ENCODE measurements at places on chromosomes 4 and X.

GRCh38 chrX:136691028-136691809 is 43.3 kb downstream of the CD40LG start:
- DNase-seq = no peak

GRCh38 chr4:186845137-186845842 is 121.6 kb upstream of the FAT1 start:
- DNase-seq = no peak

GRCh38 chr4:59983852-59984251 is 1216.3 kb upstream of the ADGRL3 start:
- DNase-seq = no peak

DNA sequence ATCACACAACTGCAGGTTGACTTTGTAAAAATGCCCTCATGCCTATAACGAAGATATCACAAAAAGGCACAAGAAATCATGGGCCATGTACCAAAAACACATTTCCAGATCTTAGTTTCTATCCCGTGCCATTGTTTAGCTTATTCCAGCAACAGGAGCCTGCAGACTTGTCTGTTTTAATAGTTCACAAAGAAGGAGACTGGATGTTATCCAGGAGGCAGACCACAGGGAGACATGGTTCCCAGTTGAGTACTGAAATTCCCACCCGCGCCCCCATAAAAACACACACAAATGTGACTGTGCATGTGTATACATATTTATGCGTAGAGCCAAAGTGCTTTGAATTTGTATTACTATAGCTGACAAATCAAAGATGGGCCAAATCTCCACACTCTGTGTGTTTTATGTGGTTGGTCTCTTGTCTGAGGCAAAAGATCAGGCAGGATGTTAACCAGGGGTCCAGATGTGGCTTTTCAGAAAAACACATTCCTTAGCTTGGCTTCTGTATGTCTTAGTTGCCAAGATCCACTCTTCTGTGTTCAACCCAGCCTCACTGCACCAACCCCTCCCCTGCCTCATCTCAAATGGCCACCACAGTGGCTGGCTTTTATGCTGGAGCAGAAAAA is 469.2 kb upstream of the DIPK2B start:
- DNase-seq = no peak

GRCh38 chrX:56798866-56799758 is 70.1 kb downstream of the NBDY start:
- no peak for DNase-seq

GRCh38 chr4:53676402-53676871 is 85.2 kb upstream of the LNX1 start:
- no peak for DNase-seq

- no peak for DNase-seq
Observed at GRCh38 chr4:152348670-152349069, 187.2 kb downstream of the FBXW7 start.

DNA sequence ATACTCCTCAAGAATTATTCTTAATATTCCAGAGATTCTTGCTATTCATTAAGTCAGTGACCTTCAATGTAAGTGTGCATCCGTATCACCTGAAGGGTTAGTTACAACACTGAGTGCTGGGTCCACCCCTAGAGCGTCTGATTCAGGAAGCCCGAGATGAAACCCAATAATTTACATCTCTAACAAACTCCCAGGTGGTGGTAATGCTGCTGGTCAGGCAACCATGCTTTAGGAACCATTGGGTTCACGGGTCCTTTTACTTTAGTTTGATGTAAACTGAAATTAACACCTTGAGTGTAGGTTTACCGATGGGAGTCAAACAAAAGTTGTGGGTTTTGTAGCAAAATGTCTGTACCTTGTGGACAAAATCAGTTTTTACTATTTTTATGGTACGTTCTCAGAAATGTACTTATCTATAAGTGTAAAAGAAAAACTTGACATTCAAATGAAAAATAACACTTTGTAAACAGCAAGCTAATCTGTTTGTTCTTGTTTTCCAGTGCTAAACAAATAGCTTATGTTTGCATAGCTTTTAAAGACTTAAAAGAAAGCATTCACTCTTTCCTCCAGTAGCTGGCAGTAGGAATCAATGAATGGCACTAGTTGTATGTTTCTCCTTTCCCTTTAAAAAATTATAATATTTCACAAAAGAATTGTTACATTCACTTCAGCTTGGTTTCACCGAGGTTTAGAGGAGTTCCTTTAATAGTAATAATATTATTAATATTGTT is 32.7 kb downstream of the ACE2 start:
- no peak for DNase-seq

GRCh38 chr4:111434586-111434985 is 710.7 kb upstream of the FAM241A start:
- DNase-seq = no peak

DNA sequence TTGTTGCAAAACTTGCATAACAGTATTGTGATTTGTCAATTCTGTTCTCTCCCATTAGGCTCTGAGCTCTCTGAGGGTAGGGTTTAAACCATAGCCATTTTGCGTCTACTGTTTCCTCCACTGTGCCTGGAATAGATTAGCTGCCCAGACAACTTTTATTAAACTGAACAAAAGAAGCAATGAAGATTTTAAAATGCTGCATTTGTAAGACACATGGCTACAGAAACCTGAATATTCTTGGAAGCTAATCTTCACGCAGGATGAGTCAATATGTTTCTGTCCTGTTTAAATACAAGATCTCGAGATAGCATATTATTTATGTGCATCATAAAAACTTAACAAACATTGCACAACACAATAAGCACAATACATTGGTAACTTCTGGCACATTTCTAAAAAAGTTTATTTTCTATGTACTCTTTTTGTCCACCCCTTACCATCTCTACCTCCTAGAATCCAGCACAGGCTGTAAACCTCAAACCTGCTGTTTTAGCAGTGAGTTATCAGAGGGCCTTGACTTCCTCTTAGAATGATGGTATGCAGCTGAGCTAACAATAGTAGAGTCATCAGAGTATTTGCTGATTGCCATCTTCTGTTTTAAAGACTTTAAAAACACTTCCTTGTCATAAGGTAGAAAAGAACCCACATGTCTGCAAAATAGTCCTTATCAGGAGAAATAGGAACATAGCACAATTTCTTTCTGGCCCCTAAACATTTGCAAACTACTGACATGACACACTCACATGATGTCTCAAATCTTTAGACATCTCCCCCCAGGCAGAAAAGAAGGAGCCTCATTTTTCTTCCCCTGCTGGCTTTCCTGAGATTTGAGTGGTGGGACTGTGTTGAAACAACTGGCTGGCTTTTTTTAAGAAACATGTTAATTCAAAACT is 10.6 kb upstream of the CCNG2 start:
- DNase-seq = no peak

DNA sequence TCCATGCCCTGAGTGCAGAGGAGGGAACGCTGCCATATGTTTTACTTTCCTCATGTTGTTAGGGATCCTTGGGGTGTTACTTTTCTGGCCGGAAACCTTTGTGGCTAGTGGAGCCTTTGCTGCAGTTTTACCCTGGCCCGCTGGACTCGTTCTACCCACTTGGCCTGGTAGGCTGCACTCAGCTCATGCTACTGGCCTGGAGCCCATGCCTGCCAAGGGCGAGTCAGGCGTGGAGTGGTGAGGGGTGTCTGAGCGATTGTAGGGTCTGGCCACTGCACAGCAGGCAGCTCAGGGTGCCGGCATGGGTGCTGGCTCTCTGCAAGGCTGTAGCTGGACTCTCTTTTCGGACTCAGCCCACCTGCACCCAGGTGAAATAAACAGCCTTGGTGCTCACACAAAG is 41.4 kb upstream of the IL9R start:
- no peak for DNase-seq

GRCh38 chr4:140628016-140628415 is 59.3 kb upstream of the UCP1 start:
- no peak for DNase-seq

DNA sequence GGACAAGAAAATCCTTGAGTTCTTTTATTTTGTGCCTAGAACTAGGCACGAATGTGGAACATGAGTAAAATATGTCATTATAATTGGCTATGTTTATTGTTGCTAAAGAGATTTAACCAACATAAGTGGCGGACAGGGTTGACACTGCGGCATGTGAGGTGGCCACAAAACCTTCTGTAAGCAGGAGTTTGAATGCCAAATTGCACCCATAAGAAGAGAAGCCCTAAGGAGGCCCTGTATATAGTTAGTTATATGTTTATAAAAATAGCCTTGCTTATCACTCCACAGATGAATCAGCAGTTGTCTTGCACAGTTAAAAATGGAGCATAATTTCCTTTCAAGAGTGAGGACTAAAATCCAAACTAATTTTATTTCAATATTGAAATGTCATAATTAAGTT is 336.1 kb downstream of the GBA3 start:
- DNase-seq = no peak

GRCh38 chrX:82451725-82452124 is 1056.4 kb upstream of the POU3F4 start:
- no peak for DNase-seq

- no peak for DNase-seq
Observed at GRCh38 chr4:150923945-150924344, 91.1 kb downstream of the LRBA start.

DNA sequence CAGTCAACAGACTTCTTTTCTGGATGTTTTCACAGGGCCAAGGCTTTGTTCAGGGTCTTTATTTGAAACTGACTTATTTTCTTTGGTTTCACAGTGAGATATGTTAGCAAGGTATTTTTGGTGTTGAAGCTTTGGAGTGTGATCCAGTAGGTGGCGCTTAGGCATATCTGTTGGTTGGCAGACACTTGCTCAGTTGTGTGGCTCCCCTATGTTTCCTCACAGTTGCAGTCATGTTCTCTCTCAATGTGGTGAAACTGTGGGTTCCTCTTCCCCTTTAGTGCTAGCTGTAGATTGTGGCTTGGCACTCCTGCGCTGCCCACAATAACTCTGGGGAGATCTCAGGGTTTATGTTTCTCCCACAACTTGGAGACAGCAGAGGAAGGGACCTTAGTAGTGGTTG is 460.8 kb downstream of the SLITRK2 start:
- DNase-seq = no peak

DNA sequence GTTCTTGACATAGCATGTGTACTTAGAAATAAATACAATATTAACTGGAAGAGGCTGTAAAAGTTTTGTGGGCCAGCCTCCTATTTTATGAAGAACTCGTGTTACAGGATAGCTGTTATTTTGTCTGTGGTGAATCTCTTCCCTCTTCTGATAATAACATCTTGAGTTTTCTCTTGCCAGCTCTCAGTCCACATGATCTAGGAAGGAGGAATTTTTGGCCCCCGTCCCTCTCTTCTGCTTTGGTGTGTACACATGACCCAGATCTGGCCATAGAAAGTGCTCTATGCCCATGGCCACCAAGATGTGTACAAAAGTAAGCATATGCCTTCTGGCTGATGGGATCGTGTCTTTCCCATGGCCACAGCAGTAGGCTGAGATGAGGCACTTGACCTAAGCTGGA is 108.0 kb upstream of the LEF1 start:
- DNase-seq = no peak

GRCh38 chr4:26458157-26458561 is 32.1 kb downstream of the CCKAR start:
- DNase-seq = peak; percentile 20

DNA sequence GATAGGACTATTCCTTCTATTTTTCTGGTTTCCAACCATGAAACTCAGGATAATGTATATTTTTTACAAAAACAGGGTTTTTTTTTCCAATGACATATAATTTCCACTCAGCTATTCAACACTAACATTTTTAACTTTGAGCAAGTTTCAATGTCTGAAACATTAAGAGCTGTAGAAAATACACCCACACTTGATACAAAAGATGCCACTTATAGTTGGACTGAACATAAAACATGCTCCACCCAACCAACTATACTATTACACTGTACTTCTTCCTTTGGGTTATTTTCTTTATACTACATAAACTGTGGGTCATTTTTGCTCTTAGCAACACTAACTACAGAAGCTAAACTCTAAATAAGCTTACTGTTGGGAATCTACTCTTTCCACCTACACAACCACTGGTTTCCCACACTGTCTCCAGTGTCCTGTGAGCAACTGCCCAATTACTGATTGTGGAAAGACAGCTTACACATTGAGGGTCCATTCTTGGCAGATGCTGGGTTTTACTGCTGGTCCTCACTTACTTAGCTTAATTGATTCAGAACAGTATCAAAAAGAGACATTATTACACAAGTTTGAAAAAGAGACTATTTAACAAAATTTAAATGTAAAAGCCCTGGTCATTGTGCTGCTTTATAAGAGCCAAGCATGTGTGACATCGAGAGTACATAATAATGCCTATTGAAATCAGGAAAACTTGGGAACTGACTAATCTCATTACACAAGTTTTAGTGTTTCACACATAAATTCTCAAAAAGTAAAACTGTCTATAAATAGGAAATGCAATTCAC is 6.3 kb downstream of the AMMECR1 start:
- no peak for DNase-seq

DNA sequence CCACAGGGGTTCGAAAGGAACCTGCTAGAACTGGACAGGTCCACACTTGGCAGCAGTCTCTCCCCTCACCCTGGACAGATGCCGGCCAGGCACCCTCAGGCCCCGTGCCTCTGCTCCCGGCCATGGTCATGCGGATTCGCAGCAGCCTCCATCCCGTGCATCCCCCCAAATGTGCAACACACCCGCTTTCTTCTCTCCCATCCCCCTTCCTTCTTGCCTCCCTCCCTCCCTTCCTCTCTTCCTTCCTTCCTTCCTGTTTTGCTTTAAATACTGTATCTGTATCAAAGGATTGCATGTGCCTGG is 35.0 kb upstream of the HMX1 start:
- DNase-seq = no peak

- DNase-seq = no peak
Observed at GRCh38 chrX:44937606-44938005, 64.6 kb downstream of the KDM6A start.

- no peak for DNase-seq
Observed at GRCh38 chrX:51955200-51955599, 61.8 kb downstream of the MAGED1 start.
